ENCODE measurements at places on chromosomes 3 and 15. TPM values are rescaled to one million over a fixed set of nuclear protein-coding genes. Genes with fewer than 3 reads are reported as not detected.

DNA sequence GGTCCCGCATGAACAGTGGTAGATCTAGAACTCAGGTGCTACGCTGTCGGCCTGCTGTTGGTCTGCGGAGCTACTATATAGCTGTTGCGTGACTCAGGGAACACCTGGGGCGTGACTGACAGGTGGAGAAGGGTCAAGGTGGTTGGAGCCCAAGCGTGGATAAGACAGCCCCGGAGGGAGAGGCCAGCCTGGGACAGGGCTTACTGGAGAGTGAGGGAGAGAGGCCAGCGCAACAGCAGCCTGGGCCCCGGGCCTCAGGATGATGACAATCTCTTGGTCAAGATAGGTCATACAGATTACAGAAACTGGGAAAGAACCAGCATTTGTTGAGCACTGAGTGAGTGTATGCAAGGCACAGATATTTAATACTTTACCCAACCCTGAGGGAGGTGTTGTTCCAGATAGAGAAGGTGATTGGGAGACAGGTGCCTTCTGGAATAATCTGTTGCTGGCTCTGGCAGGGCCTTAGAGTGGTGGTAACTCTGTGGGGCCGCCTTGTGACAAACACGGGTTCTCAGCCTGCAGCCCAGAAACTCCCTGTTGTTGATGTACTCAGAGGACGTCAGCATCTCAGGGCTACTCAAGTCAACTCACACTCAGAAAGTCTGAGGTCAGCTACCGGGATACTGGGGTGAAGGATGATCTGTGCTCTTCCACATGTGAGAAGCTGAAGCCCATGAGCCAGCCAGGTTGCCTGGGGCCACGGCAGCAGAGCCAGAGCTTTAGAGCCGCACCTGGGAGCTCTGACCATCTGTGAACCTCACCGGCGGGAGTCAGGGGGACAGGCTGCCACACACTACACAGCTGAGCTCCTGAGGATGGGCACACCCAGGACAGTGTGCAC, 265.4 kb upstream of the HES1 start:
- H3K4me1 ChIP-seq: peaks cover 7% of the 10 kb centered on the region
- no peak overlapping the region for H3K27ac ChIP-seq
- no peaks in the 10 kb centered on the region for H3K27me3 ChIP-seq
- H3K36me3 ChIP-seq: no peaks in the 10 kb centered on the region

- H3K36me3 ChIP-seq: no peaks in the 10 kb centered on the region
- H3K27ac ChIP-seq: no peak overlapping the region
- H3K27me3 ChIP-seq: no peaks in the 10 kb centered on the region
- DNase-seq: no peak
- no peak overlapping the region for H3K4me3 ChIP-seq
Measured at GRCh38 chr15:54017251-54017650, 39.0 kb downstream of the UNC13C start.

The CHRNA7 gene
- total RNA-seq: not detected

GRCh38 chr15:67611370-67612369, 69.2 kb downstream of the MAP2K5 start:
- no peak overlapping the region for H3K27ac ChIP-seq
- H3K36me3 ChIP-seq: no peaks in the 10 kb centered on the region
- no peak overlapping the region for H3K4me3 ChIP-seq
- H3K27me3 ChIP-seq: no peaks in the 10 kb centered on the region
- no peaks in the 10 kb centered on the region for H3K4me1 ChIP-seq

DNA sequence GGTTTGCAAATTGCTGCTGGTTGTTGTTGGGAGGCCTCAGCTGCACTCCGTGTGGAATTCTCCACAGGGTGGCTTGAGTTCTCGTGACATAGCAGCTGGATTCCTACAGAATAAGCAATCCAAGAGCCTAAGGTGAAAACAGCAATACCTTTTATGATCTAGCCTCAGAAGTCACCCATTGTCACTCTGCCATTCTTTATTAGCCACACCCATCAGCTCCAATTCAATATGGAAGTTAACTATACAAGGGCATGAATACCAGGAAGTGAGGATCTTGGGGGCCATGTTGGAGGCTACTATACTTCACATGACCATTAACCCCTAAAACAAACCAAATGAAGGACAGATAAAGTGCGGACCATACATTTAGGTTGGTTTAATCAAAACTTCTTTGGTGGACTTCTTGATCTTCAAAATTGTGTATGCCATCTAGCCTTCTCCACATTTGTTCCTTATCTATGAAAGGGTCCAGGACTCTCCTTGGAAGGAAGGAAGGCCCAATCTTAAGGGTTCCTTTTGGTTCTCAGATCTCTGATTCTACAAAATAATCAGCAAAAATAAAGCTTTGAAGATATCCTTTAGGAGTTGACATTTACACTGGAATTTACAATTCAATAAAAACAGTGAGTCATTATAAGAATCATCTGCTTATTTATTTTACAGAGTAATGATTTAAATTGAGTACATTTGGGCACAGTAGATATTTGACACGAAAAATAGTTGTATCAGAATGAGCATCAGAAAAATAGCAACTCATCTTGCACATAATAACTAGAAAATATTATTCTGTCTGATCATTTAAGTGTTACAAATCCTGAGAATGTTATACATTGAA, 21.5 kb downstream of the CIAO2A start:
- H3K27ac ChIP-seq: no peak overlapping the region
- peaks cover 4% of the 10 kb centered on the region for H3K4me1 ChIP-seq

GRCh38 chr3:177195242-177195991, 1.9 kb downstream of the TBL1XR1 start:
- H3K36me3 ChIP-seq: no peaks in the 10 kb centered on the region
- no peak for DNase-seq
- H3K4me3 ChIP-seq: peak overlapping the region; percentile 98
- H3K27ac ChIP-seq: peak overlapping the region; percentile 93
- H3K27me3 ChIP-seq: no peaks in the 10 kb centered on the region
- H3K4me1 ChIP-seq: peaks cover 66% of the 10 kb centered on the region

DNA sequence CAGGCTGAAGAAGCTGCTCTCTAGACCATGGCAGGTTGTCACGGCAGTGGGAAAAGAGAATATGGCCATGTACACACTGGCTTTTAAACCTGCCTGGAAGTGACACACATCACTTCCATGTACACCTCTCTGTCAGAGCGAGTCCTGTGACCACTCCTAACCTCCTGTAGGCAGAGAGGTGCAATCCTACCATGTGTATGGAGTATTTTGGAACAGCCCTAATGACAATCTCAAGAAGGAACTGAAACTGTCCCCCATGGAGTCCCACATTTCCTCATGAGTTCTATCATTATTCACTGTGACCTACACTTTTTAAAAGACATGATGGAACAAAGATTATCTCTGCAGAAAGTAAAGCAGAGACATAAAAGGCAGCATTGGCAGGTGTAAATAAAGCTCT, 153.4 kb upstream of the PFN2 start:
- H3K4me3 ChIP-seq: no peak overlapping the region
- DNase-seq: no peak
- peaks cover 5% of the 10 kb centered on the region for H3K27me3 ChIP-seq
- no peaks in the 10 kb centered on the region for H3K4me1 ChIP-seq
- H3K36me3 ChIP-seq: no peaks in the 10 kb centered on the region
- no peak overlapping the region for H3K27ac ChIP-seq

- DNase-seq: no peak
- H3K27me3 ChIP-seq: no peaks in the 10 kb centered on the region
- H3K4me3 ChIP-seq: no peak overlapping the region
- H3K4me1 ChIP-seq: no peaks in the 10 kb centered on the region
Measured at GRCh38 chr3:31312400-31312799, 220.3 kb upstream of the STT3B start.

- peaks cover 11% of the 10 kb centered on the region for H3K36me3 ChIP-seq
- no peak overlapping the region for H3K27ac ChIP-seq
Measured at GRCh38 chr15:38461066-38461833, 7.3 kb downstream of the FAM98B start.

The GPR62 gene
- total RNA-seq: not detected

The CKMT1A gene
- total RNA-seq: not detected

The CIDEC gene
- not detected for total RNA-seq

The SLC6A6 gene
- 73.3 TPM for total RNA-seq

GRCh38 chr3:15492847-15493360, 28.6 kb downstream of the COLQ start:
- DNase-seq: no peak
- H3K4me1 ChIP-seq: no peaks in the 10 kb centered on the region
- H3K36me3 ChIP-seq: no peaks in the 10 kb centered on the region
- H3K27ac ChIP-seq: no peak overlapping the region
- H3K4me3 ChIP-seq: no peak overlapping the region

DNA sequence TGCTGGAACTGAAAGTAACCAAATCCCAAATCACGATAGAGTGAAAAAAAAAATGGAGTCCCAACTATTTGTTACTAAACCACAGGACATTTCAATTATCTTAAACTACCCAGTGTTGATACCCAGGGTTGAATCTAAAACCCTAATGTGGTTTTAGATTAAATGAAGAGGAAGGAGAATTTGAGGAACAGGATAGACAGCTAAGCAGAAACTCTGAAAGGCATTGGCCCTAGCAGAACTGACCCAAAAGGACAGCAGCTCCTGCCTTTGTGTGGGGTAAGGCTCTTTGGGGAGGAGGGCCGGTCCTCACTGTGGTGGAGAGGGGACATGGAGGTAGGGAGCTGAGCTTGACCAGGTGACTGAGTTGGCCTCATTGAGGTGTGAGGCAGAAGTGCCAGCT, 30.7 kb upstream of the SNRK start:
- peaks cover 3% of the 10 kb centered on the region for H3K27me3 ChIP-seq
- H3K27ac ChIP-seq: no peak overlapping the region
- no peak for DNase-seq
- no peak overlapping the region for H3K4me3 ChIP-seq
- peaks cover 5% of the 10 kb centered on the region for H3K4me1 ChIP-seq
- no peaks in the 10 kb centered on the region for H3K36me3 ChIP-seq

The COL6A6 gene
- not detected for total RNA-seq

GRCh38 chr15:80531796-80532195, 127.6 kb downstream of the ARNT2 start:
- H3K4me1 ChIP-seq: no peaks in the 10 kb centered on the region
- no peaks in the 10 kb centered on the region for H3K27me3 ChIP-seq
- H3K36me3 ChIP-seq: no peaks in the 10 kb centered on the region
- H3K4me3 ChIP-seq: no peak overlapping the region
- no peak overlapping the region for H3K27ac ChIP-seq

- no peak for DNase-seq
- H3K27ac ChIP-seq: no peak overlapping the region
- no peaks in the 10 kb centered on the region for H3K27me3 ChIP-seq
- no peaks in the 10 kb centered on the region for H3K4me1 ChIP-seq
- no peak overlapping the region for H3K4me3 ChIP-seq
Measured at GRCh38 chr3:2802429-2802828, 307.7 kb downstream of the IL5RA start.

DNA sequence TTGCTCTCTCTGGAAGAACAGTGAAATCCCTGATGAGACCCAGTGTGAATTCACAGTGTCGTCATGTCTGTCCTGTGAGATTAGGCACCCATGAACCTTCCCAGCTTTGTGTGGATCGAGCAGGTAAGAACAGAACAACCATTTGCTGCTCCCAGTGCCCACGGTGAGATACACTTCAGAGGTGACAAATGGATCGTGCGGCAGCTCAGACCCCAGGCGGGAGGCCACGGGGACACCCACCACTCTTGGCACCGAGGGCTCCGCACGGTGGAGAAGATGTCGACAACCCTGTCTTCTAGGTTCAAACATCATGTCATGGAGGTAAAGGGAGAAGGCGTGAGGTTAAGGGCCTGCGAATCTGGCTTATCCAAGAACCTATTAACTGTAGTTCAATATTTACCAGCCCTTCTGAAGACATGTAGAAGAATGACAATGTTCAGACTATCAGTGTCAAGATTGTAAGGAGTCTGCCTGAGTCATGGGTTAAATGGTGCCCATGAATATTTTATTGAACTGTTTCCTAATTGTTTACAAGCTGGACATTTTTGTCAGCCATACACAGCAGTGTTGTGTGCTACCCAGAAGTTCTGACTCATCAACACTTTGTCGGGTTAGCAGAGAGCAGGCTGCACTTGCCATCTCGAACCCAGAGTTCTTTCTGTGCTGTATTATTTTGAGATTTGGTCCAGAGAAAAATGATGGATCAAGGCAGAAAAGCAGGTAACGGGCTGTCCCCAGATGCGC, 15.5 kb upstream of the PCSK6 start:
- H3K4me3 ChIP-seq: no peak overlapping the region
- peaks cover 5% of the 10 kb centered on the region for H3K4me1 ChIP-seq
- no peaks in the 10 kb centered on the region for H3K36me3 ChIP-seq
